ENCODE measurements at places on chromosomes 11 and 22.

DNA sequence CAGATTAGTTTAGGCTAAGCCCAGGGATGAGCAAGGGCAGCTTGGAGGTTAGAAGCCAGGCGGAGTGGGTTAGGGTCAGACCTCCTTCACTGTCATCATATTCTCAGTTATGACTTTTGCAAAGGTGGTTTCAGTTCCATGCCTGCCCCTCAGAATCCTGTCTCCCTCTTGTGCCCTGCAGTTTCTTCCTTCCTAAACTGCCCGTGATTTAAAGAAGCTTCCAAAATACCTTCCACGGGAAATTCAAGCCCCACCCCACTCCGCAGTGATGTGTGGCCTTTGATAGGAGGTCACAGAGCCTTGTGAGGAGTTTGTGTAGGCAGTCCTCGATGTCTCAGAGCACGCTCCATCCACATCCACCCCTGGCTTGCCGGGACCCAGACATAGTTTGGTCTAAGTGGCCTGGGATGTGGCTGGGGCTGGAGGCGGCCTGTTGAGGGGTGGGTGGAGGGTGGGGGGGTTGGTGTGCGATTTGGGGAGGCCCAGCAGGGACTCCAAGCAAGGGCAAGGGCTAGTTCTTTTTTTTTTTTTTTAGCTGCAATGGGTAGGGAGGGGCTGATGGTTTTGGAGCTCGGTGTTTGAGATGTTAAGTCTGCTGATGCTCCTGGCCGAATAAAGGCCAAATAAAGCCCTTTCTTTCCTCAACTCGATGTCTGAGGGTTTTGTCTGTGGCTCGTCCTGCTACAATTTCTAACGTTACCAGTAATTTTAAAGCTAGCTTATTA lies 1.6 kb upstream of the IFITM1 start:
- no peak for DNase-seq

DNA sequence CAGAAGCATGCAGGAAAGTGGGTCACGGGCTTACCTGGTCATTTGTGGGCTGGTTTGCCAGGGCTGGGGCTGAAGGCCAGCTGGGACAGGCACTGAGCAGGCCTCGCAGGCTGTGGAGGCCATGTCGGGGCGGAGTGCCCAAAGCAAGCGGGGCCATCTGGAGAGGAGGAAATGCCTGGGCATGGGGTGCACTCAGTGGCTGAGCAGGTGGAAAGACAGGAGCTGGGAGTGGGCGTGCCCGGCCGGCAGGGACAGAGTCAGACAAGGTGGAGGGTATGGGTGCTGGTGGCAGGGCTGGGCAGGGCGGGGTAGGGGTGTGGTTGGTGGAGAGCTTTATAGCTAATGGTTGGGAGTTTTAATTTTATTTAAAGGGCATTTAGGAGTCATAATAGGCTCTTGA lies 27.4 kb downstream of the DAGLA start:
- no peak for DNase-seq

DNA sequence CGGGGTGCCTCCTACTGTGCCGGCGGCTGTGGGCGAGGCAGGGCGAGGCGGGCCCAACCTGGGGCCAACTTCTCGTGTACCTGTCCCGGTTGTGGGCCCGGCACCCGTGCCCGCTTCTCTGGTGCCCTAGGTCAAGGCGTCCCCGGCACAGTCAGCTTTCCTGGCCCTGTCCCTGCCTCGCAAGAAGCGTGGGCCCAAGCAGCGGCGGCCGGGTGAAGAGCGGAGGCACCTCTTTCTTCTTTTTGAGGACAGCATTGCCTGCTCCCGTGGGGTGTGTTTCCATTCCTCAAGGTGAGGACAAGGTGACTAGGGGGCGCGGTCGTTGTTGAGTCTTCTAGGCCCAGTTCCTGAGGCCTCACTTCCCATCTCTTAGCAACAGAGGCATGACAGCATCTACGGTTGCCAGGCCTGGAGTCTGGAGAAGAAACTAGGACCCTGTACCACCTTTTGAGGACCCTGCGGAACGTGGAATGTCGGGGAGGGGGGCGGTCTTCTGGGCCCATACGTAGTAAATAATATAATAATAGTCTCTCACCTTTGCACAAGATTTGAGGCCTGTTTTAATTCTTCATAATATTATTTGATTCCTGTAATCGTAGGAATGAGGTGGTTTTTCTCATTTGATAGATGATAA lies 418 bp downstream of the ACO2 start:
- no peak for DNase-seq

DNA sequence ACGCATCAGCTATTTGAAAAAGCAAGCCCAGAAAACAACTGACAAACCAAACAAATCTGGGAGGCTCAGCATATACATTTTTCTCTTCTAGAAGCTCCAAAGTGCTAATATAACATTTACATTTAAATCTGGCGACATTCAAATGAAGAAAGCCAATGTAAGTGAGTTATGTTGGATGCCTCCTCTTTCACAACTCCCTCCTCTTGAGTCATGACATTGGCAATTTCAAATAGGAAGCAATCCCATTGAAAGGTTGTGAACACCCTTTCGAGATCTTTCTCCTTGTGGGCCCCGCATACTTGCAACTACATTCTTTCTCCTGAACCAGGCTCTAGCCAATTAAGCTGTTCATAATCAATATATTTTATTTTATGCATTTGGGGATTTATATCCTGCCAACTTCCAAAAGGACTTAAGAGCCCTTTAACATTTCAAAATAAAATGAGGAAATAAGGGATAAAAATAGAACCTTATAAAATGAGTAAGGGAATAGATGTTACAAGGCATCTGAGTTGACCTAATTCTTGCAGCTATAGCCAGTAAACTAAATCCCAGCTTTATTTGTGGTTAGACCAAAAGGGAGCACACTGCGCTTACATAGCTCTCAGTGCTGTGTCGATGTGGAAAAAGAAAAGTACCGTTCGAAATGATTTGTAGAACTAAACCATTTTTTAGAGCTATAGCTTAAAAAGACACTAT lies 129.5 kb upstream of the SESN3 start:
- no peak for DNase-seq

DNA sequence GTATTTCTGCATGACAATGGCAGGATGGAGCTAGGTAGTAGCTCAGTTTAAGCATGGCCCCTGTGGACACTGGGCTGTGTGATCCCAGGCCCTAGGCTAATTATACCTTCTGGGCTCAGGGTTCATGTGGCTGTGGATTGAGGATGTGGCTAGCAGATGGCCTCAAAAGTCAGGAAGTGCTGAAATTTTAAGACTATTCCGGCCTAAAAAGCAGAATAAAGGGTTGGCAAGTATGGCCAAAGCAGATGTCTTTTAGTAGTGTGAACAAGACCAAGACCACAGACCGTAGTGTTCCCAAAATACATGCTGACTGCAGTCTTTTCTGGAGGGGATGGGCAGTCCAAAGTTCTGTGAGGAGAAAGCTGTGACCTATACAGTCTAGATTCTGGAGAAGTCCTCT lies 115.7 kb upstream of the RAG2 start:
- DNase-seq, result no peak

DNA sequence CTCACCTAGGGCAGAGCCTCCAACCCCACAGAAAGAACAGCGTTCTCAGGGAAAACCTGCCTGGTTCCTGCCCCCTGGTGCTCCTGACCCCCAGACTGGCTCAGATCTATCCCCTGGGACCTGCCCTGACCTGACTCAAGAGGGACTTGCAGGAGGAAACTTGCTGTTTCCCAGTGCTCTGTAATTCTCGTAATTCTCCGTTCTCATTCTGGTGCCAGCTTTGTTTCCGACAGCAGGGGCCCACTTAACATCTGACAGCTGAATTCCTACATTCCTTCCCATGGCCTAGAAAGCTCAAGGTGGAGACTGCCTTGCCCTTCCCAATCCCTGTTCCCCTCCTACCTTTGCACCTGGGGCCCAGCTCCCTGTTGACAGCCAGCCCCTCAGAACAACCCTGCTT lies 12.5 kb upstream of the CSF2RB start:
- DNase-seq, result no peak

DNA sequence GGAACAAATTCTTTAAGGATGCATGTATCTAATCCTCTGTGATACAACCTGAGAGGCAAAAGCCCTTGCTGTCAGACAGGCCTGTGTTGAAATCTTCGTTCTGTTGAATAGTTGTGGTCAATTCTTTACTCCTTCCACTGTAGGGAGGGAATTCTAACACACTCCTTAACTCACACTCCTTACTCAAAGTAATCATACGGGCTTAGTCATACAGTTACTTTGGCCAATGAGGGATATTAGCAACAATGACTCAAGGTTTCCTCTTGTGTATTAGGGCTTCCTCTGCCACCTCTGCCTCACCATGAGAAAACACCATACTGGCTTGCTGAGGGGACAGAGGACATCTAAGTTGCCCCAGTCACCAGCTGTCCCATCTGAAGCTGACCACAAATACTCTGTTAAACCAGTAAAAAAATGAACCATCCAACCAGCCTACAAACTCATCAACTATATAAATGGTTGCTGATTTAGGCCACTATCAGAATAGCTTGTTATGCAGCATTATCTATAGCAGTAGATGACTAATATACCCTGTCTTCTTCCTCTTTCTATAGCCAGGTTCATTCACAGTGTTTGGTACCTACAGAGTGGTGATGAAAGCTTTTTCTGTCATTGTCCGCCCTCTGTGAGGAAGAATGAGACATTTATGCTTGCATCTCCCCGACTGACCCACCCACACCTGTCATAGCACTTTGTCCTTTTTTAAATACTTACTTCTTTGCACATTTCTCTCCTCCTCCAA lies 322.8 kb upstream of the SYN3 start:
- no peak for DNase-seq

- no peak for DNase-seq
Observed at GRCh38 chr22:45672564-45673481, 1.2 kb downstream of the ATXN10 start.

GRCh38 chr11:5096011-5096410 lies 26.6 kb downstream of the OR52E1 start:
- no peak for DNase-seq

- DNase-seq, result no peak
Observed at GRCh38 chr22:50739894-50740293, 1.9 kb downstream of the ACR start.

GRCh38 chr11:34379079-34379478 lies 21.3 kb upstream of the ABTB2 start:
- no peak for DNase-seq

DNA sequence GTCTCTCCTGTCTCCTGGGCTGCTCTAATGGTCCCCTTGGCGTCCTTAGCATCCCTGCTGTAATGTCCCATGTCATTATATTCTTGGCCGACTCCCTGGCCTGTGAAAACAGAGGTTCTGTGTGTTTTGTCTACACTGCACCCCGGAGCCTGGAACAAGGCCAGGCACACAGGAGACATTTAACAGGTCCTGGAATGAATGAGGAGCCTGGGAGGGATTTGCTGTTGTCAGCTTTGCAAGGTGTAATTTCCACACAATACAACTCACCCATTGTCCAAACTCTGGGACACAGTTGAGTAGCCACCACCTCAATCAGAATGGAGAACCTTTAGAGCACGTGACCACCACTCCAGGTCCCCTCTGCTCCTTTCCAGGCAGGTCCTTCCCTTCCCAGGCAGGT lies 14.9 kb upstream of the PDGFB start:
- DNase-seq, result no peak

GRCh38 chr11:71171576-71171975 lies 80.8 kb downstream of the SHANK2 start:
- DNase-seq, result no peak

DNA sequence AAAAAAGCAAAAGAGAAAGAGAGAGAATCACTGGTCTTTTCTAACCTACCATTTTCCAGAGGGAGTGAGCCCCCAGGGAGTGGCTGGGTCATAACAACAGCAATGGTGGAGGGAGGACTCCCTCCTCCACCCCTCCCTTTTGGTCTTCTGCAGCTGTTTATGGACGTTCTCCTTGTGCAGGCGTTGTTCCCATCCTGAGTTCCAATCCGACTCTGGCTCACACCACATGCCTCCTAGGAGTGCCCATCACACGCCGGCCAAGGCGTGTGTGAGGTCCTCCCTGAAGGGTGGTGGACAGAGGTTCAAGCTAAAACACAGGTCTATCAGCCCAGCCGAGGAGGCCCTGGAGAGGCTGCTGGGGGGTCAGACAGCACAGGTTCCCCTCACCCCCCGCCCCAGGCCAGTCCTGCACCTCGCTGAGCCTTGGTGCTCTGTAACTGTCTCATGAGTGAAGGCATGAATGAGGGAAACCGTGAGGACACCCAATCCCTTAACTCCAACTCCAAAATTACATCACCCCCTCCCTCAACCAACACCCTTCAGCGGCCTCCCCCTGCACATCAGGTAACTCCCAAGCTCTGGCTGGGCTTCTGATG lies 29.4 kb downstream of the IFT27 start:
- DNase-seq, result no peak

- DNase-seq, result no peak
Observed at GRCh38 chr11:4482445-4482844, at the start of gene OR52K1. TSS of gene OR52K1 (plus strand) at chr11:4482646. CDS start at chr11:4488901, 6,255 bp downstream.

DNA sequence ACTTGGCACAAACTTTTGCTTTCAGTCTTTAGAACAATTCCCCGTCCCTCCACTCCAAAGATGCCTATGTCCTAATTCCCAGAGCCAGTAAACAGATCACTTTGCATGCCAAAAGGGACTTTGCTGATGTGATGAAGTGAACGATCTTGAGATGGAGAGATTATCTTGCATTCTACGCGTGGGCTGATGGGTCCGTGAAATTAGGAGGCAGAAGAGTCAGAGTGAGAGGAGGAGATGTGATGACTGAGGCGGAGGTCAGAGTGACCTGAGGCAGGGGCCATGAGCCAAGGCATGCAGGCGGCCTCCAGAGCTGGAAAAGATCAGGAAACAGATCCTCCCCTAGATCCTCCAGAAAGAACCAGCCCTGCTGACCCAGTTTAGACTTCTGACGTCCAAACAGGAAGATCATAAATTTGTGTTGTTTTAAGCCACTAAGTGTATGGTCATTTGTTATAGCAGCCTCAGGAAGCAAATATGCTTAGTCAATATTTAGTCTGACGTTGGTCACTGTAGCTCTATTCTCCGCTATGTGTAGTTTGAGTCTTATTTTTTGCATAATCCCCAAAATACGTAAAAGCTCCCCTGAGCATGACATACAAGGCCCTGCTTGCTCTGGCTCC lies 76.0 kb upstream of the TIMP3 start:
- no peak for DNase-seq

DNA sequence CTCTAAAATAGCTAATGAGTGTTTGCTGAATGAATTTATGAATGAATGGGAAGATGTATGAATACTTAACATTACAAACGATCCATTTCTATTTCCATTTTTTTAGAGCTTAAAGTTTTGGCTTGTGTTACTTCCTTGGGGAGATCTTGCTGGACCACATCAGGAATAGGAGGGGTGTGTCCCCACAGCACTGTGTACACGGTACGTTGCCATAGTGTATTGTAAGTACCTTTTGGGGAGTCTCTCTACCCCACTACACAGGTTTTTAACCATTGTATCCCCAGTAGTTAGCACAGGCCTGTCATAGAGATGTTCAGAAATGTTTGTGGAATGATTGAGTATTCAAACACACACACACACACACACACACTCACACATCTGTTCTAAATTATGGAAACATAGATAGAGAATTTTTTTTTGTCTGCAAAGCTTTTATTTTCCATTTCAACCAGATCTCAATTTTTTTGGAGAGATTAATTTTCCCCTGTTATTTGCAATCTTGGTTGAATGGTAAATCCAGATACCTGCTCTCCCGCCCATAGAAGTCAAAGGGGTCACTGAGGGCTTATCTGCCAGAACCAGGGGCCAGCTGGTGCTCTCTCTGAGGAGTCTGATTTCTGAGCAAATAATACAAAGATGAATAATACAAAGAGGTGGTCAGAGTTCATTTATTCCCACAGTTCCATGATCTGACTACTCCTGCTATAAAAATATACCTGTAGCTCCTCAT lies 471.0 kb downstream of the INSC start:
- DNase-seq, result no peak

GRCh38 chr22:26038365-26038764 lies 130.9 kb upstream of the SEZ6L start:
- DNase-seq, result no peak

Measured in GOT3 (cell line).